Brain microvascular endothelial cell (primary cell): ENCODE measurements at places on chromosomes 13 and 19.

- DNase-seq = no peak
Observed at GRCh38 chr13:58989556-58989955, 1174.2 kb downstream of the DIAPH3 start.

DNA sequence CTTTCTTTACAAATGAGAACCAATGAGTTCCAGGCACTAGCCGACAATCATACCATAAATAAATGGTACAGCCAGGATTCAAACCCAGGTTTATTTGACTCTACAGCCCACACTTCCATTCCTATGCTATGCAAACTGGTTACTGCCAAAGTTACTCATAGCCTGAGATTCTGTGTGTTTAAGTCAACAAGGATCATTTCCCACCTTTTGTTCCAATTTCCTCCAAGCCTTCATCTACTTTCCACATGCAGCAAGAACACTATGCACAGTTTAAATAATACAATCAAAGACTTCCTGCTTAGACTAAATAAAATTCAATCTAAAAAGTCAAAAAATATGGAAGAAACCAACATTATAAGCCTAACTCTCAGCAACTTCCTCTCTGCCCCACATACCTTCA is 59.2 kb upstream of the KLF12 start:
- DNase-seq = no peak

GRCh38 chr19:24166055-24166454 is 79.1 kb downstream of the ZNF254 start:
- peak; percentile 11 for DNase-seq

DNA sequence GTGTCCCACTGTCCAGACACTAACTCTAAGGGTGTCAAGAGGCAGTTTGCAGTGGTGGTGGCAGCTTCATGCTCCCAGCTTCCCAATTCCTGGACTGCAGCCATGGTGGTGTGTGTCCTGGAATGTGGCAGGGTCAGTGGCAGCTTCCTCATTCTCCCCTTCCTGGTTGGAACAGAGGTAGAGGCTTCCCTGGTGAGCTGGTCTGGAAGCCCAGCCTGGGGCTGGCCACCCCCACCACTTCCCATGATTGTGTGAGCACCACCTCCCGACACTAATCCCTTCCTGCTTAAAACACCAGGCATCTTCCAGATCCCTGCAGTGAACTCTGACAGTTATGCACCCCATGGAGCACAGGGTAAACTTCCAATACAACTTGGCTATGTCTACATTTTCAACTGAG is 134.9 kb downstream of the RAP2A start:
- no peak for DNase-seq

DNA sequence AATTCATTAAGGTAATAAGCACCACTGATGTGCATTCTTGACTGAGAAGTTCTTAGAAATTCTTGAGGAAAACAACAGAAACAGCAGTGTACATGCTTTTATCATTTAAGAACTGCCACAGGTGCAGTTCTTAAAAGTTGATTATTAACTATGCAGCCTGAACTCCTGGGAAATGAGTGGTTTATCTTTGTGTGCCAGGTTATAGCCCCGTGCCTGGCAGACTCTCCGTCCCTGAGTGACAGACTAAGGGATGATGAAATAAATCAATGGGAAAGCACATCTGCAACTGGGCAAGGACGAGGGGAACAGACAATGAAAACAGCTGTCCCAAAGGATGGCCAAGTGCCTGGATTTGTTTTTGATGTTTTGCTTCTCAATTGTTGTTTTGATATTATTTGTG is 84.4 kb upstream of the SPATA13 start:
- DNase-seq = no peak

GRCh38 chr13:113245849-113246796 is 36.7 kb downstream of the CUL4A start:
- no peak for DNase-seq

DNA sequence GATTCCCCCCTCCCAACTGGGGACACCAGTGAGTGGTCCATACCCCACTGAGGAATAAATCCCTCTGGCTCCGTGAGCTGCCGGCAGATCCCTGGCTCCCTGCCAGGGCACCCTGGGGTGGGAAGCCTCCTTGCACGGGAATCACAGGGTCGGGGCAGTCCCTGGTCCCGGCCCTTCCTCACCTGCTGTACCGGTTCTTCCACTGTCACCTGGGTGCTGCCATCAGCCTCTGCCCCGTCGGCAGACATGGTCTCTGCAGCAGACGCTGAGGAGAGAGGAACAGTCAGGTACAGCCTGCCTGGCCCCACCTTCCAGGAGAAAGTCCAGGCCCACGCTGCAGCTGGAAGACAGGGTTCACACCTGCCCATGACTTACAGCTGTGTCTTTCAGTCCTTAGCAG is 6.3 kb downstream of the PLIN3 start:
- DNase-seq = no peak

GRCh38 chr13:66139250-66139649 is 1090.9 kb downstream of the PCDH9 start:
- DNase-seq = no peak

DNA sequence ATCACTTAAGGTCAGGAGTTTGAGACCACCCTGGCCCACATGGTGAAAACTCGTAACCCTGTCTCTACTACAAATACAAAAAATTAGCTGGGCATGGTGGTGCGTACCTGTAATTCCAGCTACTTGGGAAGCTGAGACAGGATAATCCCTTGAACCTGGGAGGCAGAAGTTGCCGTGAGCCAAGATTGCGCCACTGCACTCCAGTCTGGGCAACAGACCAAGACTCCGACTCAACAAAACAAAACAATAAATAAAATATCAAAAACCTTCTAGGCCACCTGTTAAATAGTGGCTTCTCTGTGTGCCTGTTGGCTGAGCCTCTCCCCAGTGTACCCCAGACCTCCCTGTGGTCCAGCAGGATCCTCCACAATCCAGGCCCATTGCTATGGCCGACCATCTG is 3.3 kb upstream of the PSMD8 start:
- no peak for DNase-seq

GRCh38 chr13:41268764-41269163 is 5.4 kb upstream of the MTRF1 start:
- peak; percentile 5 for DNase-seq

GRCh38 chr13:31923134-31923763 is 108.3 kb upstream of the FRY start:
- no peak for DNase-seq

- DNase-seq = peak; percentile 97
Observed at GRCh38 chr19:9075064-9075949, 11.6 kb upstream of the OR1M1 start.
